Effector memory CD8-positive, alpha-beta T cell (primary cell): ENCODE measurements at places on chromosomes 4 and X.

DNA sequence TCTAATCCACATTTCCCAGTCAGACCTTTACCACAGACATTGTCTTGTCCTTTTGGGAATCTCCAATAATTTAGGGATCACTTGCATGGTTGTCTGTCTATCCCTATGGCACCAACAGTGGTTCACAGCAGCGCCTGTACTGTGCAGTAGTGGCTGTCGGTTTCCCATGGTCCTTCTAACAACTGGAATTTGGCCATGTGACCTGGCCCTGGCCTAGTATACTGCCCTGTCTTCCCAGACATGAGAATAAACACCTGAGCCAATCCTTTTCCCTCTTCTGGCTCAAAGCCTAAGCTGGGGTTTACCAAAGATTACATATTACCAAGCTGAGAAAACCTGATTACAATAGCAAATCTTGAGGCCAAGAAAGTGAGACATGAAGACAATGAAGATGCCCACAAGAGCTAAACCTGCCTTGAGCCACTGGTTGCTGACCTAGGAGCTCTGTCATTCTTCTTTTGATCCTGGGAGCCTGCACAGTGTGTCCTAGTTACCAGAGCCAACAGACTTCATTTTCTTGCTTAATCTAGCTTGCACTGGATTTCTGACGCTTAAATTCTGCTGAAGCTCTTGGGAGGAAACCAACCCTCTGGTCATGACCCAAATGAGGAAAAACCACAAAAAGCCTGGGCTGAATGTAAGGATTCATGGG lies 92.1 kb downstream of the SCD5 start:
- no peak for DNase-seq

GRCh38 chr4:152369203-152369901 lies 166.5 kb downstream of the FBXW7 start:
- no peak for DNase-seq

DNA sequence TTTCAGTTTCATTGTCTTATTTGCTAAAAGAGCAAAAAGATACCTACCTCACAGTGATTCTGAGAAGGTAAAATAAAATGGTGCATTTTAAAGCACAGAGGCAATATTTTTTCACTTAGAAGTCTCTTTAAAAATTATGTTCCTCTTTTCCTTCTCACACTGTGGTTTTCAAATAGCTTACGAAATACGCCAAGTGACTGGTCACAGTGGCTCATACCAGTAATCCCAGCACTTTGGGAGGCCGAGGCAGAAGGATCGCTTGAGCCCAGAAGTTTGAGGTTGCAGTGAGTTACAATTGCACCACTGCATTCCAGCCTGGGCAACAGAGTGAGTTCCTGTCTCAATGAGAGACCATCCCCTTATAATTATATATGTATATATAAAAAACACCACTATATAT lies 372.6 kb downstream of the FBXO8 start:
- DNase-seq: no peak

- no peak for DNase-seq
Measured at GRCh38 chr4:141425124-141425523, 204.4 kb downstream of the ZNF330 start.

DNA sequence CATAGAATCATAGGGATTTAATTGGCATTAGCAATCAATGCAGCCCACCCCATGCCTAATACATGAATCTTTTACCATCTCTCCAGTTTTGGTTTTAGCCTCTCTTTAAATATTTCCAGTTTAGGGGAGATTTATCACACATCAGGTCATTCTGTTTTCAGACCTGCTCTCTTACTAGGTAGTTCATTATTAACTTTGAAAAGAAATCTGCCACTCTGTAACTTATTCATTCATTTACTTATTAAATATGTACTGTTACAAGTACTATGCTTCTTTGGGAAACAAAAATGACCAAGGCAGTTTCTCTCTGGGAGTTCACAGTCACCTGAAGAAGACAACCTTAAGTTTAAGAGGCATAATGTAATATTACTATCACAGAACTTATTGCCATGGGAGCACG lies 62.1 kb downstream of the USO1 start:
- DNase-seq: no peak

DNA sequence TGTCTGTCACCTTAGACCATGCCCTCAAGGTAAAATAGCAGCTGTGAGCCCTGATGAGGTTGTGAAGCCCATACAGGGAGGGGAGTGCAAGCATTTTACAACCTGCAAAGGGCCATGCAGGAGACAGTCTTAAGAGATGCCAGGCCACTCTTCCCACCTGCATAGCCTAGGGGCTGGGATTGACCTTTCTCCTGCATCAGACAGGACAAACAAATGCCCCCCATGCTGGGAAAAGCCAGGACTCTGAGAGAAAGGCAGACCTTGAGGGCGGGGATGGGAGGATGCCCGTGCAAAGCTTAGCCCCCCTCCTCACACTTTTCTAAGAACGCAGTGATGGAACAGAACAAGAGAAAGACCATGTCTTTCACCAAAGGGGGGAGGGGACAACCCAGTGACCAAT lies 137.9 kb upstream of the MAMLD1 start:
- DNase-seq: no peak

DNA sequence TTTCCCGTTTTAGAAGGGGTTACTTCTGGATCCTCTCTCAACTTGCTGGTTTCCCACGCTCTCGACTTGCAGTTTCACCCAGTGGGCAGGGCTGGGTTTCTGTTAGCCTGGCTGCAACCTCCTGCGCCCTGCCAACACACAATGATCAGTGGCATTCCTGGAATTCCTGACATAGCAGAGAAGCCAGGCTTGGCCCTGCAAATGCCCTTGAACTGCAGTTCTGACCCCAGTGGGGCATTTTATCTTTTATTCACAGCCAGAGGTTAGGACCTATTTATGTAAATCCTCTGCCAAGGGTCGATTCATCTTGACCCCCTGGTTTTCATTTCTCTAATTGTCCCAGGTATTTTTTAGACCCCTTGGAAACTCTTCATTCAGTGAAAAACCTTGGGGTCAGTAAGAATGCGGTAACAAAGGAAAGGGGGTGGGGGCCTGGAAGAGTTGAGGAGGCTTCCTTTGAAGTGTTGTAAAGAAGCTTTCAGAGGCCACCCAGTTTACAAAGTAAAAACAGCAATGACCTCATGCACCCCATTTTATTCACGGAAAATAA lies 217.6 kb downstream of the ZNF674 start:
- no peak for DNase-seq

DNA sequence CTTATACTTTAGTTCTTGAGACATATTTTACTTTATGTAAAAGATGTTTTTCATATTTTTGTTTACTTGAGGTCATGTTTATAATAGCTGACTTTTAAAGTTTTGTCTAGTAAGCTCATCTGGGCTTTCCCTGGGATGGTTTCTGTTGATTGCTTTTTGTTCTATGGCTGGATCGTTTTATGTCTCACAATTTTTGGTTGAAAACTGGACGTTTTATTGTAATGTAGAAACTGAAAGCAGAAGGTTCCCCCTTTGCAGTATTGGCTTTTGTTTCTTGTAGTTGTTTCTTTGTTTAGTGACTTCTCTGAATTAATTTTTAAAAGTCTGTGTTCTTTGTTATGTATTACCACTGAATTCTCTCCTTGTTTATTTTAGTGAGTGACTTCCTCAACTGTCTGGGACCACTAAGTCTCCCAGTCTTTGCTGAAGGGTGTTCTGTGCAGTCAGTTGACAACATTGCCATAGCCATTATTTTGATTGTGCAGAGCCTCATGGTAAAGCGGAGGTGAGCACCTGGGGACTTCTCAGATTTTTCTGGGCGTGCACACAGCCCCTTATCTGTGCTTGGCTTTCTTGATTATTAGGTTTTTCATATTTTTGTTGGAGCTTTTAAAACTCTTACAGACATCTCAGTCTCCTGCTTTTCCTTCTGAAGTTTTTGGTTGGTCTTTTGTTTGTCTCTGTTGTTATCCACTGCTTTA lies 31.0 kb downstream of the KDM6A start:
- no peak for DNase-seq

- DNase-seq: peak; percentile 38
Measured at GRCh38 chrX:106481341-106481740, 130.4 kb upstream of the RADX start.

DNA sequence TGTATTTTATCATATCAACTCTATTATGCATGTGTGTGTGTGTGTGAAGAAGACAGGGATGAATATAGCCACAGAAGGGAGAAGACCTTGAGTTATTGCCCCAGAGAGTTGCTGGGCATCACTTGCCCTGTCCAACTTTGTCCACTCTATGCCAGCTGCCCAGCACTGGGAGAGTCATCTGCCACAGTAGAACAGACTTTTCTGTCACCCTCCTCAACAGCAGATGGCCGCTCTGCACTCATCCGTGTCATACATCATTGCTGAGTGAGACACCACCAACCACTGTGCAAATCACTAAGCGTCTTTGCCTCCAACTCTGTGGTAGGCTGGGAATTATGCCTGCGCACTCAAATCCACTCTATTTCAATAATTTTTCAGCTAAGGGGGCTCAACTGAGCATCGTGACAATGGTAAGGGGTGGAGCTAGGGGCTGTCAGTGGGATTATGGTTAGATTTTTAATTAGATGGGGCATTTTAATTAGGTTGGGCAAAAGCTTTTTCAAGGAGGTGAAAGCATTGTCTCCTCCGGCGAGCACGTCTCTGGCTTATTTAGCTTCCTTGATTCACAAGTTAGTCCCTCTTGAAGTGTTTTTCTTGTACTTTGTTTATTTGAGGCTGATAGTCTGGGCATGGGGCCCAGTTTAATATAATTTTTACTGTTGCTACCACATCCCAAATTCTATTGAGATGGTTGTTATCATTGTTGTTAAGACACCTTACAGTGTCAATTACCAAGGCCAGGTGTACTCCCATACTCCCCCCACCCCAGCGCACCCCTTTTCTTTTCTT lies 100.1 kb upstream of the KLF3 start:
- no peak for DNase-seq

DNA sequence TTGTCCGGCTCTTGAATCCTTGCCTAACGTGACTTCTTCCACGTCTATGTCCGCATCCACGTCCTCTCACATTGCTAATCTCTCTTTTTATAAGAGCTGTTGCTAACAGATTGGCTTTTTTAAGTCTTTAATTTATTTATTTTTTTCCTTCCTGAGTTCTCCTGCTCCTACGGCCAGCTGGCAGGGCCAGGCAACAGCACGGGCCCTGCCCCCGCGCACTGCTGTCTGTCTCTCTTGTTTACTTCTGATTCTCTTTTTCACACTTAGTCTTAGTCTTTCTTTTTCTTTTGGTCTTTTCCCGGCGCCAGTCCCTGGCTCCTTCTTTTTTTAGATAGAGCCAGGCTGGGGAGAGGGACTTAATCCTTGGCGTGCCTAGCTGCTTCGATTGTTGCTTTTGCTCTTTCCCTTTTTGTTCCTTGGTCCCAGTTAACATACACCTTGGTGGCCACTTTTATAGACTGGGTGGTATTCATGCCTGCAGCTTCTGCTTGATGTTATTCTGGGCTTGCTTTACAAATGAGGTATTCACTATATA lies 53.2 kb upstream of the RBMX start:
- no peak for DNase-seq

DNA sequence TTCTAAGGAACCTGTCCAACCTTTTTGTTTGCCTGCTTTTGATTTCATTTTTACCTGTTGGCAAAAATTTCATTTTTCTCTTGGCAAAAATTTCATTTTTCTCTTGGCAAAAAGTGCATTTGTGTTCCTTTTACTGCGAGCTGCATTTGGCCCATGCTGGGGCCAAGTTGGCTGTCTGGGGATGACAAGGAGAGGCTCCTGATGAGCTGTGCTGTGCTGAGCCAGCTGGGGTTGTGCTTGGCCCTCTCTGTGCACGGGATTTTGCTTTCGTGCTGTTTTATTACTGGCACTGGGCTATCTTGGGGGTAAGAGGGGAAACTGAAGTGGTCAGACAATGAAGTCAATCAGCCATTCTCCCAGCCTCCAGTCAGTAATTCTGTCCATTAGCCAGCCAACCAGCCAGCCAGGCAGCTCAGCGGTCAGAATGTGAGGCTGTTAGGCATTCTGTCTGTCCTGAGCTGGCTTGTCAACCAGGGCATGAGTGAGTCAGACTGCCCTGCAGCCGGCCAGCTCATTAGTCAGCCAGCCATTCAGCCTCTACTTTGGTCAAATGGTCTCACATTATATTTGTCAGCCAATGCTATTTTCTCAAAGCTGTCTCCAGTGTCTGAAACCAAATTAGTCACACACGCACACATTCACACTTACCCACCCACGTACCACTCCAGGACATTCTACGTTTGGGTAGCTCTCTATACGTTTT lies 56.9 kb upstream of the PRPS1 start:
- DNase-seq: no peak

- no peak for DNase-seq
Measured at GRCh38 chr4:44985938-44986337, 259.6 kb upstream of the GNPDA2 start.

DNA sequence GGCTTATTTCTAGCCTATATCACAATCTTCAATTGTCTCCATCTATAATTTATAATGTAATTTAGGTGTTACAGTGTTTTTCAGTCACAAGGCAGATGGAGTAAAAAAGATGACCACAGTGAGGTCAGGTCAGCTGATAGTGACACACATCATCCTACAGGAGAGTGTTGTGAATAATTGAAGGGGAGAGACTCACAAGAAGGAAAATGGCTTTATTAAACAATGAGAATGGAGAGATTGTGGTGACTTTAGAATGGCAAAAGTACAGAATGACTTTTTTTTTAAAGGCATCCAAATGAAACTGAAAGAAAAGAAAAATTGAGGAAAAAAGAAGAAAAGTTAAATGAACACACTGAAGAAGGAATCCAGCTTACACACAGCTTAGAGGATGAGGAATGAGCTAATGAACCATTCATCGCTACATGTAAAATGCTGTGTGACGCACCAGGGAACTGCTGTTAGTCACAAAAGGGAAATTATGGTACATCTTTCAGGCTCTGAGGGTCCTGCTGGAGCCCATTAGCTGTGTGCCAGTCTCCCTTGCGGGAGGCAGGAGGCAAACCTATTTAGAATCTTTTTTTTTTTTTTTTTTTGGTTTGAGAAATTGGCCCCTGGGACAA lies 56.6 kb downstream of the SPRY1 start:
- DNase-seq: no peak

DNA sequence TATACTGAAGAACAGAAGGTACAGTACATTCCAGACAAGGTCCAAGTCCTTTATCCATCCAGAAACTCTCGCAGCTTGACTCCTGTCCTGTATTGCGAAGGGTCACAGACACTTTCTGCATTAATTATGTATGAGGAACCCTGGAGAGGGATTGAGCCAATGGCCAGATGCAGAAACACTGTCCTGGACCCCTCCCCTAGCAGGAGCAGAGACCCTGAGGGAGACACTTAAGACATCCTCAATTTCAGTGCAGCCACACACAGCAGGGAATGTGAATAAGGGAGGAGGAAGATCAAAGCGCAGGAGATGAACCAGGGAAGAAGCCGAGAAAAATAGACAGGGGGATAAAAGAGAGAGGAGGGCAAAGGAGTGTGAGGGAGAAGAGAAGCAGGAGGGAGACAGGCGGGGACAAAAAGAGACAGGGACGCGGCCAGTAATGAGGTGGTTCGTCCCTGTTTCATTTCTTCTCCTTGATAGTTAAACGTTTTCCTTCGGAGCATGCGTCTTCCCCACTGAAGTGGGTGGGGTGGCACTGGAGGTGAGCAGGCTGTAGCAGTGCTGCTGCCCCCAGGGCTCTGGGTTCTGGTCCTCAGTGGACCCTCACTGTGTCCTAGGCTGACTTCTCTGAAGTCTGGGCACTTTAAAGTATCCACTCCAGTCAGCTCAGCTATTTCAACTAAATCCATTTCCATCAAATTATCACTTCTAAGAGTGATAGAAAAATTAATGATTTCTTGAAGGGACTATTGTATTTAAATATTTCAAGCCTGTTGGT lies 356.4 kb upstream of the NOCT start:
- DNase-seq: no peak
